ENCODE measurements at places on chromosomes 5 and 9.

GRCh38 chr5:167937635-167937998, 353.8 kb upstream of the WWC1 start:
- DNase-seq: no peak

DNA sequence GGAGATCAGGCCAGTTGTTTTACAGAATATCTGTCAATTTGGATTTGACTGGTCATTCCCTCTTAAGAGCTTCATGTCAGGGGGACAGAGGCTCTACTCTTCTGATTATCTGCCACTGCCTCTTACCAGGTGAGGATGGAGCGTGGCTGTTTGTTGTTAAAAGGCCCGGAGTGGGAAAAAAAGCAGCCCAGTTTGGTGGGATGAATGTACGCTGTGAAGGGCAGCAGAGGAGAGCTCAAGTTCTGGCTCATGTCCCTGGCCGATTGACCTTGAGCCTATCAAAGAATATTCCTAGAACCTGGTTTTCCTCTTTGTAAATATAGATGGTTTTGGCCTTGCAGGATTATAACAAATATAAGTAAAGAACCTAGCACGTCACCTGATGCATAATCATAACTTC, 16.3 kb upstream of the SHB start:
- no peak for DNase-seq

GRCh38 chr5:86124333-86124732, 493.4 kb upstream of the COX7C start:
- DNase-seq: no peak

- no peak for DNase-seq
These were observed 2.4 kb downstream of the POLR3G start for GRCh38 chr5:90477073-90477472.

- no peak for DNase-seq
These were observed 23.3 kb downstream of the TNFSF15 start for GRCh38 chr9:114782586-114782985.

GRCh38 chr5:10935536-10935935, 174.5 kb upstream of the DAP start:
- no peak for DNase-seq

- DNase-seq: no peak
These were observed 6.3 kb downstream of the NR4A3 start for GRCh38 chr9:99828054-99828416.

DNA sequence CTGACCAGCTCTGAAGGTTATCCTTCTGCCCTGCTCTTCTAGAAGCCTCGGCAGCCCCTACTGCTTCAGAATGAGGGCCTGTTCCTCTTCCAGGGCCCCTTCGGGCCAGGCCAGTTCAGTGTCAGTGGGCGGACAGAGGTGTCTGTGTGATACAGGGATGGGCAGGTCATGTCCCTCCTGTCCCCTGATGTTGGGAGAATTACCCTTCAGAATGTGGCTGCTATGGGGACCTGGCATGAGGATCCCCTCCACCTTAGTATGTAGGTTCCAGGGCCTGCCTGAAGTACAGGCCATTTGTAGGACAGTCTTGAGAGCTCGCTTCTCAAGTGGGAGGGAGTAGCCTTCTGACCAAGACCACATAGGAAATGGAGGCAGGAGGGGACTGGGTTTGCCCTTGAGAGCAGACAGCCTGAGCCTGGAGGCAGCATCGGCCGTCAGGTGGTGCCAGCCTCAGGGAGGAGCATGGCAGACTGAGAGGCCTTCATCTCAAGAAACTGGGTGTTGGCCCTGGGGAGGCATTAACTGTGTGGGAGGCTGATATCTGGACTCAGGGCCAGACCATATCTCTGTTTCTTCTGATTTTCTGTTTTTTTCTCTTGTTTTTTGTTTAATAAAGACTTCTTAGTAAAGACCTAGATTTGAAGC, 32.0 kb downstream of the ANGPTL2 start:
- DNase-seq: no peak

GRCh38 chr5:67142816-67143215, 53.8 kb downstream of the CD180 start:
- DNase-seq: no peak

DNA sequence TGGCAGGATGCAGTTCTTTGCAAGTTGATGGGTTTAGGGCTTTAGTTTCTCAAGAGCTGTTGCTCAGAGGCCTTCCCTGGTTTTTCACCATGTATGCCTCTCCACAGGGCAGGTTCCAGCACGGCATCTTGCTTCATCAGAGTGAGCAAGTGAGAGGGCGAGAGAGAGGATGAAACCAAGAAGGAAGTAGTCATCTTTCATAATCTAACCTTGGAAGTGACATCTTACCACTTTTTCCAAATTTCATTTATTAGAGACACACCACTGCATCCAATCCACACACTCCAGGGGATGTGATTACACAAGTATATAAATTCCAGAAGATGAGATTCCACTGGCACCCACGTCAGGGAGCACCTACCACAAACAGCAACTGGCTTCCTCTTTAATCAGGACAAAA, 294.4 kb downstream of the MARCHF11 start:
- no peak for DNase-seq

- DNase-seq: no peak
These were observed 85.8 kb upstream of the IL6ST start for GRCh38 chr5:56080375-56081052.

GRCh38 chr5:160702311-160702803, 149.7 kb downstream of the ATP10B start:
- DNase-seq: no peak

GRCh38 chr5:68529581-68529980, 314.0 kb downstream of the PIK3R1 start:
- no peak for DNase-seq

GRCh38 chr9:71916834-71917534, 5.5 kb downstream of the C9orf85 start:
- DNase-seq: no peak

DNA sequence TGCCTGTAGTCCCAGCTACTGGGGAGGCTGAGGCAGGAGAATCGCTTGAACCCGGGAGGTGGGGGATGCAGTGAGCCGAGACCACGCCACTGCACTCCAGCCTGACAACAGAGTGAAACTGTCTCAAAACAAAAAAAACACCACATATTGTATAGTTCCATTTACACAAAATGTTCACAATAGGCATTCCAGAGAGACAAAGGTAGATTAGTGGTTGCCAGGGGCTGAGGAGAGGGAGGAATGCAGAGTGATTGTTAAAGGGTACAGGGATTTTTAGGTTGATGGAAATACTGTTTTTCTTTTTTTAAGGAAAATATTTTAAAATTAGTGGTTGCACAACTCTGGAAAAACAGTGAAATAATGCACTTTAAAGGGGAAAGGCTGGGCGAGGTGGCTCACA, 19.6 kb downstream of the ETF1 start:
- DNase-seq: no peak

DNA sequence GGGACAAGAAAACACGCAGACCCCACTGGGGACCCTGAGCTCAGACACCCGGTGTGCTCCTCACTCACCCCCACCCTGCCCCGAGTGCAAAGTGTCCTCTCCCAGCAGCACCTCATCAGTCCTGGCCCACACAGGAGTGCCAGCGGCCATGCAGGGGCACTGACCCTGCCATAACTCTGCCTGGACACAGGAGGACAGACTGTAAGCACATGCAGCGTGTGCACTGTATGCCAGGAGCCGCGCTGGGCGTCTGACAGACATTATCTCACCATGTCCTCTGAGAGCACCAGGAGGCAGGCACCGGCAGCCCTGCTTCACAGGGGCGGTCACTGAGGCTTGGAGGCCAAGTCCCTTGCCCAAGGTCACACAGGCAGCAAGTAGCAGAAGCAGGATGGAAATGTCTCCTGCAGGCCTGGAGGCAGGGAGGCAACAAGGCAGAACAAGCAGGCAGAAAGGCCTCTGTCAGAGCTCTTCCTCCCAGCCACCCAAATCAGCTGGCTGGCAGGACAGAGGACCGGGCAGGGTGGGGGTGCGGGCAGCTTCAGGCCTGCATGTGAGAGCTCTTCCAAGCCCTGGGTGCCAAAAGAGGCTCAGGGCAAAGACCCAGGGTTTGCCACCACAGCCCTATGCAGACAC, 8.4 kb downstream of the EEIG1 start:
- DNase-seq: no peak

- no peak for DNase-seq
These were observed 114.1 kb downstream of the FRMD3 start for GRCh38 chr9:83423815-83424707.

DNA sequence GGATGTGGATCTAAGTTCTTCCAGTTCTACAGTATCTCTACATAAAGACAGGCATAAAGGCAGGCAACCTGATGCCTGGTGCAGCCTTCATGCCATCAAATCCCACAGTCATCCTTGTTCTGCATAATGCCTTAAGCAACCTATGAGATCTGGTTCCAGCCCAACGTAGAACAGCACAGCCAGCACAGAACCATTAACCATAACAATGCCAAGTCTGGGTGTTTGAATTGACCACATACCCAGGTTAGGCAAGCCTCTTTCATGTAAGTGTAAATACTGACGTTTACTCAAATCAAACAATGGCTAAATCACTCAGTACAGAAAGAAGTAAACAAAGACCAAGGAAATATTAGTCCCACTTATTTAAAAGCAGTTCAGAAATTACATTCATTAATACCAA, 195.0 kb downstream of the ADAMTSL1 start:
- no peak for DNase-seq

DNA sequence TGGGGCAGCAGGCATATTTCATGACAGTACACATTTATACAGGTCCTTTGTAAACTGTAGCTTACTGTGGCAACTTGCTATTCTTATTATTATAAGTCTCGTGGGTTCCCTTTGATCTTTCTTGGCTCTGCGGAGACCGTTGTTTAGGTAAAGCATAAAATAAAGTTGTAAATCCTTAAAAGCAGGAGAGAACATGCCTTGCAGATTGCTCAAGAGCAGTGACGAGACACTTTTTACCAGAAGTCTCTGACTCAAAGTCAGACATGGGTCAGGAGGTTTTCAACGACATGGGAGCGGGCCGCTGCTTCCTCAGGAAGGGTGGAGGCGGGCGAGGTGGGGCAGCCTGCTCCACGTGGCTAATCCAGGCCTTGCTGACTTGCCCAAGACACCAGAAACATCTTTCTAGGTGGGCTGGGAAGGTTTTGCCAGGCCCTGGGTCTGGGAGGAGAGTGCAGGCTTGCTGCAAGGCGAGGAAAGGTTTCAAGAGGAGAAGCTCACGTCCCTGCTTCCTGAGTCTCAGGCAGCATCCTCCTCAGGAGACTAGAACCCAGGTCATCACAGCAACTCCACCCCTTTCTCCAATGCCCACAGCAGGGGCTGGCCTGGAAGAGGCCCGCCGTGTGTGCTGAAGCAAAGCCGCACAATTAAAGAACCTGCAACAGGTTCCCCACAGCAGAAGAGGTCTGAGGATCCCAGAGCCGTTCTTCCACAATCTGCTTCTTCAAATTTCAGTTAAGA, 6.5 kb downstream of the TBC1D2 start:
- peak; percentile 47 for DNase-seq

- DNase-seq: no peak
These were observed 869.2 kb downstream of the EFNA5 start for GRCh38 chr5:106801554-106801953.

DNA sequence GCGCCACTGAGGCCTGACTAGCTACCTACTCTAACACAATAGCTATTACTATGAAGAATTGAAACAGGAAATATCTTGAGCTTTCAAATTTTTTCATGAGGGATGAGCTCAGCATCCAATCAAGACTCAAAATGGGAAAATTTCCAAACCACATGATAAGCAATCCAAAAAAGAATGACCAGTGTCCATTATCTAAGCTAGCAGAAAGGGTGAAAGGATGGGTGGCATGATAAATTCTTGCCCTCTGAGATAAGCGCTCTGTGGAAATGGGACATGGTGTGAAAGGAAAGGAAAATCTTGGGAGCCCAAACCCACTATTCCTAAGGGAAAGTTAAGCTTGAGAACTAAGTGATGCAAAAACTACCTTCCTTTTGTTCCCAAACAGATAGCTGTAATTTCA, 170.2 kb upstream of the NREP start:
- no peak for DNase-seq
